Pancreas (tissue), 10 donors: ENCODE measurements at places on chromosomes 7 and 10. TPM values are rescaled to one million over a fixed set of nuclear protein-coding genes. Genes with fewer than 3 reads are reported as not detected.

Gene MSMB
- not detected for polyA plus RNA-seq

Gene LFNG
- 37.2 TPM for polyA plus RNA-seq

Gene PON1
- polyA plus RNA-seq = 0.61 TPM

Gene PLA2G12B
- not detected for polyA plus RNA-seq

Gene TUBAL3
- polyA plus RNA-seq = 0.08 TPM

Gene HOGA1
- polyA plus RNA-seq = 20.5 TPM

Gene MORN4
- 4.8 TPM for polyA plus RNA-seq

Gene GLI3
- 0.38 TPM for polyA plus RNA-seq

Gene HKDC1
- polyA plus RNA-seq = 9.8 TPM

Gene ASB10
- polyA plus RNA-seq = not detected

Gene MUC3A
- polyA plus RNA-seq = 0.53 TPM

Gene EEPD1
- polyA plus RNA-seq = 60.5 TPM

Gene CACNB2
- polyA plus RNA-seq = 9.6 TPM

- no peak overlapping the region for H3K4me3 ChIP-seq
- H3K36me3 ChIP-seq = peaks cover 10% of the 10 kb centered on the region
- DNase-seq = no peak
- no peak overlapping the region for H3K27ac ChIP-seq
- H3K27me3 ChIP-seq = no peaks in the 10 kb centered on the region
- H3K4me1 ChIP-seq = peaks cover 41% of the 10 kb centered on the region
Observed at GRCh38 chr7:107951896-107952295, 51.1 kb downstream of the LAMB1 start.

DNA sequence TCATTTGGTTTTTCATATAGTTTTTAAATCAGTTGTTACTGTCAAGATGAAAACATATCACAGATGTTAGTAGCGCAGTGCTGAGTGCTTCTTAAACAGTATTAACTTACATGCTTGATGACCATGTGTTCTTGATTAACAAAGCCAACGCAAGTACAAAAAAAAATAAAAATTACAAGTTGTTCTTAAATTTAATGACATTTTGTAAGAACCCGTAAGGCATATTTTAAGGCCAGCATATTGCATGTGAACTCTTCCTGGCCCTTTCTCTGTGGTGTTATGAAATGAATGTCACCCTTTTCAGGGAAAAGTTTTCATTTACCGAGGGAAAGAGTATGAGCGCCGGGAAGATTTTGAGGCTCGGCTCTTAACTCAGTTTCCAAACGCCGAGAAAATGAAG, 140.4 kb upstream of the NPS start:
- no peak overlapping the region for H3K27ac ChIP-seq
- H3K4me1 ChIP-seq = no peaks in the 10 kb centered on the region
- no peak overlapping the region for H3K4me3 ChIP-seq
- H3K36me3 ChIP-seq = no peaks in the 10 kb centered on the region

DNA sequence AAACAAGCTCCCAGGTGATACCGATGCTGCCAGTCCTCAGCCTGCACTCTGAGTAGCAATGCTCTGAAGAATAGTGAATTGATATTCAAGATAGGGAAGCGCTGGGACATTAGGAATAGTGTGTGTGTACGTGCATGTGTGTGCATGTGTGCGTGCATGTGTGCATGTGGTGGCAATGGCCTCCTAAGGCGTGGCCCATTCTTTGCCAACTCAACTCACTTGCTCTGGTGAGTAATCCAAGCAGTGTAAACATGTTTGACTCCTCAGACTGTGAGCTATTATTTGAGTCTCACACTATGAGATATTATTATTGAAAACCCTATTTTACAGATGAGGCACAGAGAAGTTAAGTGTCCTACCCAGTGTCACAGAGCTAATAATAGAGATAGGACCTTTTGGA, 186.6 kb downstream of the RAB11FIP2 start:
- no peak overlapping the region for H3K27ac ChIP-seq
- H3K4me3 ChIP-seq = no peak overlapping the region
- H3K4me1 ChIP-seq = no peaks in the 10 kb centered on the region
- no peaks in the 10 kb centered on the region for H3K36me3 ChIP-seq
- no peak for DNase-seq
- H3K27me3 ChIP-seq = no peaks in the 10 kb centered on the region

GRCh38 chr7:22723181-22723601, 3.8 kb upstream of the IL6 start:
- DNase-seq = peak; percentile 39
- no peaks in the 10 kb centered on the region for H3K36me3 ChIP-seq
- peak overlapping the region; percentile 33 for H3K27ac ChIP-seq
- no peaks in the 10 kb centered on the region for H3K4me1 ChIP-seq
- H3K27me3 ChIP-seq = no peaks in the 10 kb centered on the region

DNA sequence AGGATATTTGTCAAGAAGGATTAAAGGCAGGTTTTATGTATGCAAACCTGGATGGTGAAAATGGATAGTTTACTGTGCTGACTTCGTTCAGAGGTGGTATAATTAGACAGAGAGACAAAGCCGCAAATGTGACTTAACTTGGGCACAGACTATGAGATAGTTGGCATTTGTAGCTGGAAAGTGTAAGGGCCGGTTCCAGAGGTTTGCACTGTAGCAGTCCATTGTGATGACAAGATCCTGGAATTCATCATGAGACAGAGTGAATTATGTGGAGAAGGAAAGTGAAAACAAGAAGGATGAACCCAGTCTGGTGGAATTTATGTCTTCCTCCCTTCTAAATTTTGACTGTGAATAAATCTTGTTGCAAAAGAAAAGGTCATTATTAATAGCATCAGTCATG, 139.0 kb downstream of the CNTNAP2 start:
- H3K4me3 ChIP-seq = no peak overlapping the region
- no peaks in the 10 kb centered on the region for H3K36me3 ChIP-seq
- H3K27ac ChIP-seq = no peak overlapping the region
- DNase-seq = no peak
- no peaks in the 10 kb centered on the region for H3K4me1 ChIP-seq

- H3K27me3 ChIP-seq = no peaks in the 10 kb centered on the region
- no peak overlapping the region for H3K27ac ChIP-seq
- no peak overlapping the region for H3K4me3 ChIP-seq
Observed at GRCh38 chr10:112926906-112927688, 22.9 kb upstream of the TCF7L2 start.

- no peaks in the 10 kb centered on the region for H3K4me1 ChIP-seq
- H3K4me3 ChIP-seq = no peak overlapping the region
- H3K36me3 ChIP-seq = no peaks in the 10 kb centered on the region
- DNase-seq = no peak
- H3K27ac ChIP-seq = no peak overlapping the region
Observed at GRCh38 chr7:124553502-124553901, 212.1 kb downstream of the GPR37 start.

GRCh38 chr7:157604661-157605381, 268.0 kb downstream of the DNAJB6 start:
- H3K4me1 ChIP-seq = no peaks in the 10 kb centered on the region
- no peak overlapping the region for H3K27ac ChIP-seq
- H3K36me3 ChIP-seq = no peaks in the 10 kb centered on the region
- DNase-seq = no peak
- no peak overlapping the region for H3K4me3 ChIP-seq
- H3K27me3 ChIP-seq = no peaks in the 10 kb centered on the region

DNA sequence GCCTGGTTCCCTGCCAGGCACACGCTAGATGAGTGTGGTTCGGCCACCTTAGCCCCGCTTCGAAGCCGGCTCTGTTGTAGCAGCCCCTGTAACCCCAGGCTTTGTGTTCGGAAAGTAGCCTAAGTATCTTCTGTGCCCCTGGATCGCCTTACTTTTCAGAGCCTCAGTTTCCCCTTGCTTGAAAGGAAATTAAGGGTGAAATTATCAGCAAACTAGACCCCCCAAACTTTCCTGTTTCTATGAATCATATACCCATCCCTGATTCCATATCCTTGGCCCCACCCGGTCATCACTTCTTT, 312 bp downstream of the PDCD11 start:
- H3K27me3 ChIP-seq = no peaks in the 10 kb centered on the region
- H3K4me3 ChIP-seq = peak overlapping the region; percentile 66
- DNase-seq = no peak
- H3K27ac ChIP-seq = peak overlapping the region; percentile 25
- peaks cover 22% of the 10 kb centered on the region for H3K36me3 ChIP-seq

- DNase-seq = no peak
- H3K27ac ChIP-seq = no peak overlapping the region
- no peaks in the 10 kb centered on the region for H3K27me3 ChIP-seq
- no peaks in the 10 kb centered on the region for H3K36me3 ChIP-seq
- H3K4me3 ChIP-seq = no peak overlapping the region
- H3K4me1 ChIP-seq = peaks cover 2% of the 10 kb centered on the region
Observed at GRCh38 chr7:155638366-155638765, 6.1 kb upstream of the RBM33 start.

GRCh38 chr7:139232377-139232717, 1.3 kb downstream of the UBN2 start:
- H3K27me3 ChIP-seq = no peaks in the 10 kb centered on the region
- no peak for DNase-seq
- peaks cover 22% of the 10 kb centered on the region for H3K4me1 ChIP-seq
- peaks cover under 1% of the 10 kb centered on the region for H3K36me3 ChIP-seq

GRCh38 chr7:55534916-55535590, 37.2 kb downstream of the VOPP1 start:
- no peaks in the 10 kb centered on the region for H3K27me3 ChIP-seq
- no peaks in the 10 kb centered on the region for H3K4me1 ChIP-seq
- no peaks in the 10 kb centered on the region for H3K36me3 ChIP-seq
- DNase-seq = no peak
- no peak overlapping the region for H3K27ac ChIP-seq
- H3K4me3 ChIP-seq = no peak overlapping the region

GRCh38 chr7:137772748-137773147, 74.0 kb downstream of the DGKI start:
- DNase-seq = no peak
- H3K36me3 ChIP-seq = no peaks in the 10 kb centered on the region
- no peaks in the 10 kb centered on the region for H3K4me1 ChIP-seq
- no peaks in the 10 kb centered on the region for H3K27me3 ChIP-seq
- H3K4me3 ChIP-seq = no peak overlapping the region
- no peak overlapping the region for H3K27ac ChIP-seq

DNA sequence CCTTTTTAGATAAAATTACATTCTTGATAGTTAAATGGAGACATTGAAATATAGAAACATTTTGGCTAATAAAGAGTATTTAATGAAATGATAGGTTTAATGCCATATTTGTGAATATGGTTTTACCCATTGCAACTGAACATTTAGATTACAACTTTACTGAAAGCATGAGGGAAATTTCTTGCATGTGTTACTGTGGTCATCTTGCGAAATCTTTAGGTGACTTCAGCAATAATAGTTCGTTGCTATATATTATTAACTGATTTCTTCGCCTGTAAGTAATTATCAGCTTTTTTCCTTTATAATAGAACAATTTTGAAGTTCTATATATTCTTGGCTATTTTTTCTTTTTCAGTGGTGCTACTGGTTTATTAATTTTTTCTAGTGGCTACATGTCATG, 83.2 kb downstream of the MLLT10 start:
- no peaks in the 10 kb centered on the region for H3K36me3 ChIP-seq
- H3K27me3 ChIP-seq = no peaks in the 10 kb centered on the region
- H3K27ac ChIP-seq = no peak overlapping the region
- no peak overlapping the region for H3K4me3 ChIP-seq

- H3K4me3 ChIP-seq = no peak overlapping the region
- H3K4me1 ChIP-seq = no peaks in the 10 kb centered on the region
- H3K27ac ChIP-seq = no peak overlapping the region
- no peaks in the 10 kb centered on the region for H3K36me3 ChIP-seq
- DNase-seq = no peak
Observed at GRCh38 chr7:158296798-158297104, 290.9 kb downstream of the PTPRN2 start.

DNA sequence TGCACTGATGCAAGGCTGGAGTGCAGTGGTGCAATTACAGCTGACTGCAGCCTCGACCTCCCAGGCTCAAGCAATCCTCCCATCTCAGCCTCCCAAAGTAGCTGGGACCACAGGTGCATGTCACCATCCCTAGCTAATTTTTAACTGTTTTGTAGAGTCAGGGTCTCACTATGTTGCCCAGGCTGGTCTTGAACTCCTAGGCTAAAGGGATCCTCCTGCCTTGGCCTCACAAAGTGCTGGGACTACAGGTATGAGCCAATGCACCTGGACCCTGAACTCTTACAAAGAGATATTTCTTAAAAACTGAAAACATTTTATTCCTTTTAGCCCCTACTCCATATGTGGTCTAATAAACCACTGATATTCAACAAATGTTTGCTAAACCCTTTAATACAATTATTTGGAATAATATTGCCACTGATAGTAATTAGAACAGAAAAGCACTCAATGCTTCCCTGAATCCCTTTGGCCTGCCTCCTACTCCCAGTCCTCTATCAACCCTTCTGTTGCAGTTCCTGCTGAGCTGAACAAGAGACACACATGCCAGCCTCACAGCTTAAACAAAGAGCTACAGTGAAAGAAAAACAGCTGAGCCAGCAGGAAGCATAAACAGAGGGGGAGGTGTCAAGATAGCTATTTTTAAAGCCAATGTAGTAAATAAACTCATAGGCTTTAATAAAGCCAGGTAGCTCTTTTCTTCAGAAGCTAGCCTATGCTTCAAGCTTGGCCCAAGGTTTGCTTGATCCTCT, 7.0 kb upstream of the GNAI1 start:
- H3K36me3 ChIP-seq = no peaks in the 10 kb centered on the region
- no peaks in the 10 kb centered on the region for H3K4me1 ChIP-seq
- H3K27me3 ChIP-seq = no peaks in the 10 kb centered on the region
- H3K4me3 ChIP-seq = no peak overlapping the region
- DNase-seq = no peak

DNA sequence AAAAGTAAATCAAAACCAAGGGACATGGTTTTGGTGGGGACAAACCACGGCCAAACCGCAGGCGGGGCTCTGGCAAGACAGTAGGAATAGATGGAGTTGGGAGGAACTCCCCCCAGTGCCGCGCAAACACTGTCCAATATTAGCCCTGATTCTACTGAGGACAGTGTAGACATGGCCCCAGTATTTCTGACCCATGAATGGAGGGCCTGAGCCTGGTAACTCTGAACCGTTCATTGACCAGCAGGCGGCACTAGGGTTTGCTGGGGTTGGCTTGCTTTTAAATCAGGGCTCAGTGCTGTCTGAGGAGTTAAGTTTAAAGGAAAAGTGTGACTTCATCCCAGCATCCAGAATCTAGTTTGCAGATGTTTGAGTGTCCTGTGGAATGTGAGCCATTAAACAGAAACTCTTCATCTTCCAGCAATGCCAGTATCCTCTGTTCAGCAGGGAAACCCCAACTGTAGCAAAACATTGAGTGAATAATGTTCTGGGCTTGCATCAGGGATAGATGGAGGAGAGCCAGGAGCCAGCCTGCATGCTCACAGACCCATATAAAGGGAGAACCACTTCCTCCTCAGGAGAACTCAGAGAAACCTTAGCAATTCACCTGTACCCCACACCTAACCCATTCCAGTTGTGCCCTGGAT, 147.4 kb upstream of the PRSS58 start:
- DNase-seq = no peak
- no peaks in the 10 kb centered on the region for H3K36me3 ChIP-seq
- no peaks in the 10 kb centered on the region for H3K4me1 ChIP-seq
- no peaks in the 10 kb centered on the region for H3K27me3 ChIP-seq
- H3K27ac ChIP-seq = no peak overlapping the region
- H3K4me3 ChIP-seq = no peak overlapping the region

- H3K27ac ChIP-seq = no peak overlapping the region
- H3K27me3 ChIP-seq = no peaks in the 10 kb centered on the region
- H3K36me3 ChIP-seq = no peaks in the 10 kb centered on the region
- no peak for DNase-seq
- no peaks in the 10 kb centered on the region for H3K4me1 ChIP-seq
Observed at GRCh38 chr10:62250594-62251198, 17.9 kb downstream of the RTKN2 start.

GRCh38 chr10:119778776-119779445, 53.1 kb downstream of the INPP5F start:
- H3K4me3 ChIP-seq = no peak overlapping the region
- no peaks in the 10 kb centered on the region for H3K4me1 ChIP-seq
- H3K36me3 ChIP-seq = no peaks in the 10 kb centered on the region
- H3K27ac ChIP-seq = no peak overlapping the region
- DNase-seq = no peak

- peak overlapping the region; percentile 39 for H3K27ac ChIP-seq
- DNase-seq = peak; percentile 89
- no peaks in the 10 kb centered on the region for H3K27me3 ChIP-seq
- peaks cover 5% of the 10 kb centered on the region for H3K4me1 ChIP-seq
Observed at GRCh38 chr7:100465702-100466311, 1.7 kb upstream of the SPACDR start.
